ENCODE measurements at places on chromosomes 1 and 21.

- DNase-seq, result no peak
Measured at GRCh38 chr1:90114521-90115141, 119.7 kb downstream of the ZNF326 start.

GRCh38 chr1:109306832-109307273 is at the start of gene MYBPHL:
Gene MYBPHL (minus strand): TSS chr1:109307011. CDS start chr1:109306991, 20 bp downstream.
- no peak for DNase-seq

DNA sequence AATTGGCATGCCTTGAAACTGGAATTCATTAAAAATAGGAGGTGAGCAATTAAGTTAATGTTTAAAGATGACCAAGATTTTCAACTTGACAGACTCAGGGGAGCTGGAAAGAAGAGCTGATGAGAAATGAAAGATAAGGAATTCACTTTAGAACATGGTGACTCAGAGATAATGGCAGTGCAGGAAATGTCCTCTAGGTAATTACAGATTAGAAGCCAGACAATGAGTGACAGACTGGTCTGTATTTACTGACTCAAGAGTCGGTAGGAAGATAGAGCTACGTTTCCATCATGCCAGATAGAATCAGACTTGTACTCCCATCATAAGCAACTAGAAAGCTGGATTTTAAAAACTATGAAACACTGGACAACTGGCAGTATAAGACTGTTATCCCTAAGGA is 151.6 kb downstream of the AJAP1 start:
- no peak for DNase-seq

GRCh38 chr1:59976194-59977074 is 49.9 kb upstream of the CYP2J2 start:
- peak; percentile 28 for DNase-seq

- no peak for DNase-seq
Measured at GRCh38 chr1:26328597-26328996, 10.8 kb downstream of the CD52 start.

GRCh38 chr1:119394085-119394484 is 20.9 kb upstream of the HSD3B2 start:
- no peak for DNase-seq

DNA sequence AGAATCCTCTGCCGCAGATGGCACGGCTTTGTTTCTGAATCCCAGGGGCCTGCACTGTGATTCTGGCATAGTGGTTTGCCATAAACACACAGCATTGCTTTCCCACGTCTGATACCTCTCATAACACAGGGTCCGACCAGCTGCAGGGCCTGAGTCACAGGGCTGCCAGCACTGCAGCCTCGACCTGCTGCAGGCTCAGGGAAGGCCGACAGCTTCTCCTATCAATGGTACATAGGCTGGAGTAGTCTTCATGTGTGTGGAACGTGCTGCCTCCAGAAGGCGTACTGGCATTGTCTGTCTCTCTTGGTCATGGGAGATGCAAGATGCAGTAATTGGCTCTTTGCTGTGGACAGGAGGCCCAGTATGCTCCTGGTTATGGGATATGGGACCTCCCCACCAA is 53.5 kb upstream of the PDE9A start:
- no peak for DNase-seq

GRCh38 chr1:51877434-51878307 is 856 bp downstream of the NRDC start:
- peak; percentile 2 for DNase-seq

GRCh38 chr1:205226868-205227583 is 720 bp upstream of the TMCC2 start:
- DNase-seq, result no peak

DNA sequence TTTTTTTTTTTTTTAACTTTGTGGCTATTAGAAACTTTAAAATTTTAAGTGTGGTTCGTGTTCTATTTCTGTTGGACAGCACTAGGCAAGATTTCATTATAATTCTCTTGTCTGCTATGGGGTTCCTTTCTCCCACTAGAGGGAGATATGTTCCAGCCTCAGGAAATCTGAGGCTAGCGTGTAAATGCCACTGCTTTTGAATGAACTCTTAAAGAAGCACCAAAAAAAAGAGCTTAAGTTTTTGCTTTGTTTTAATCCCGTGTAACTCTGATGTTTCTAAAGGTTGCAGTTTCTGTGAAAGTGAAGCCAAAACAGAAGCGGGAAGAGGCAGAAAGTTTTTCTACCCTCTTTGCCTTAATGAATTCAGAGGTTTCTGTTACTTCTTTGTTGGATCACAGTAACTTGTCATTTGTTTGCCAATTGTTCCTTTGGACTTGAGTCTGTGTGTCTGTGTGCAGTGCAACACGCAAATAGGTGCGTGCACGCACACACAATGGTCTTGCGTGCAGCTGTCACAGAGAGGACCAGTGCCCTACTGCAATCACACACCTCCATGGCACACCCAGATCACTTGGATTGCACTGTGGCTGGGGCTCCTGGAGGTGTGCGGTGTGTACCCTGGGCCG is 32.3 kb downstream of the HHAT start:
- no peak for DNase-seq

GRCh38 chr1:170221031-170221430 is 75.3 kb downstream of the NTMT2 start:
- DNase-seq, result no peak

DNA sequence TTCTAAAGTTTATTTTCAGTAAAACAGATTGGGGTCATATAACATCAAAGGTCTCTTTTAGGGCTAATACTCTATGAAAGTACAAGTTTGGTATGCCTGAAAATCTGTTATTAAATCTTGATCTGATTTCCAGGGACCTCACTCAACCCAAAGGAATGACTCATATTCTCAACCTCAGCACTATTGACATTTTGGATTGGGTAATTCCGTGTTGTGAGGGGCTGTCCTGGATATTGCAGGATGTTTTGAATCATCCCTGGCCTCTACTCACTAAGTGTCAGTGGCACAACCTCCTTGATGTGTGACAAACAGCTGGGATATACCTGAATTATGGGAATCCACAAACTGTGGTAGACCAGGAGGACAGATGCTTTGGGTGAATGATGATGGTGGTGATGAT is 51.5 kb upstream of the CYP2J2 start:
- no peak for DNase-seq

DNA sequence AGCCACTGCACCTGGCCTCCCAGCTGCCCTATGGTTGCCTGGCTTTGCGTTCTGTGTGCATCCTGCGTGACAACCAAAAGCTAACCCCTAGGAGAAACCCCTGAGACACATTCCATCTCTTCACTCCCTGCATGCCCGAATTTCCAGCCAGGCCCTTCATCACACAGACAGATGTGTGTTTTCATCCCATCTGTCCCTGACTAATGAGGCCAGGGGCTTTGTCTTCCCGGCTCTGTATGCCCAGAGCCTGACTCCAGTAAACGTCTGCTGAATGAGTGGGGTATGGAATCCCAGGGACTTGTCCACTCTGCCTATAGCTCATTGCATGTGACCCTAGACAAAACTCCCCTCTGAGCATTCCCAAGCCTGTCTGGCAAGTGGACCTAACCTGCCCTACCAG is 9.6 kb downstream of the ESPN start:
- no peak for DNase-seq

DNA sequence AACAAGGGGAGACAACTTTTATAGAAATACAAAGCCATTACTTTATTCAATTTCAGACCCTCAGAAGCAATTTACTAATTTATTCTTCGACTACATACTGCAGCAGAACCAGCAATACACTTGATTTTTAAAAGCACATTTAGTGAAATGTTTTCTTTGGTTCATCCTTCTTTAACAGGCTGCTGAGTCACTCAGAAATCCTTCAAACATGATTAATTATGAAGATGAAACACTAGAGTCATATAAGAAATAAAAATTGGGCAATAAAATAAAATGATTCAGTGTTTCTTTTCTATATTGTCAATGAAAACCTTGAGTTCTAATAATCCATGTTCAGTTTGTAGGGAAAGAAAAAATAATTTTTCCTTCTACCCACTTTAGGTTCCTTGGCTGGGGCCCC is 47.0 kb downstream of the CHML start:
- no peak for DNase-seq

- no peak for DNase-seq
Measured at GRCh38 chr1:52739699-52740467, 13.6 kb downstream of the ZYG11B start.

GRCh38 chr1:41344708-41345159 is 16.5 kb upstream of the FOXO6 start:
- no peak for DNase-seq

- no peak for DNase-seq
Measured at GRCh38 chr1:89041119-89041641, 18.5 kb upstream of the GBP3 start.

GRCh38 chr1:81731989-81732388 is 68.7 kb upstream of the ADGRL2 start:
- DNase-seq, result no peak

GRCh38 chr1:41360786-41361494 is at the start of gene FOXO6:
Gene FOXO6 (plus strand): TSS chr1:41361434.
- peak; percentile 94 for DNase-seq

DNA sequence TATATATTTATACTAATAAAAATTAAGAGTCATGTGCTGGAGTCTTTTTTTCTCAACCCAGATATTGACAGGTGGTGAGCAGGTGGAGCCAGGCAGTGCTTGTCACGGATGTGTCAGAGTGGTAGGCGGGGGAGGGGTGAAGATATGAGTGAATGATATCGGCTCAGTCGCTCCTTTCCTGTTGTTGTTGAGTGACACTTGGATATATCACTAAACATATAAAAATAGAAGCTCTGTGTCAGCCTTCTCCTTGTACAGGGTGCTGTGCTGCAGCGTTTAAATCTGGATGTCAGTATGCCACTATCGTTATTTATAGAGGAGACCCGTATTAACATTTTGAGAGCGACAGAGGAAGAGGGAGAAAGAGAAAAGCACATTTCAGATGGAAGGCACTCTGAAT is 339.6 kb downstream of the NUF2 start:
- DNase-seq, result no peak

DNA sequence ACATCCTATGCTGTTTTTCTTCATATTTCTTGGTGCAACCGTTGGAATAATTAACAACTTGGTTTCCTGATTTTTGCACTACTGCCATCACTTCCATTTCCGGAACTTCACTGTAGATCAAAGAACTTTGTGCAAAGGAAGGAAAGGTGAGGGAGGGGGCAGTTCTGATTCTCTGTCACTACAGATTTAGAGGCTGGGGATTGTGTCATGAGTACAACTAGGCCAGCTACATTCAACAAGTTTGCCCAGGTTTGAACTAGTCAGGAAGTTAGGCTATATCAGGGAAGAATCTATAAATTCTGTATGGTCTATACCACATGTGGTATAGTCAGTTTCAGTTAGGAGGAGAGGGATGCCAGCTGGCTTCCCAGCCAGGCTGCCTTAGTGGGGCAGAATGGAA is 84.2 kb downstream of the RGL1 start:
- no peak for DNase-seq

GRCh38 chr1:2135441-2135841 is 59.1 kb downstream of the FAAP20 start:
- DNase-seq, result no peak

GRCh38 chr1:165988817-165989216 is 161.4 kb downstream of the UCK2 start:
- no peak for DNase-seq

DNA sequence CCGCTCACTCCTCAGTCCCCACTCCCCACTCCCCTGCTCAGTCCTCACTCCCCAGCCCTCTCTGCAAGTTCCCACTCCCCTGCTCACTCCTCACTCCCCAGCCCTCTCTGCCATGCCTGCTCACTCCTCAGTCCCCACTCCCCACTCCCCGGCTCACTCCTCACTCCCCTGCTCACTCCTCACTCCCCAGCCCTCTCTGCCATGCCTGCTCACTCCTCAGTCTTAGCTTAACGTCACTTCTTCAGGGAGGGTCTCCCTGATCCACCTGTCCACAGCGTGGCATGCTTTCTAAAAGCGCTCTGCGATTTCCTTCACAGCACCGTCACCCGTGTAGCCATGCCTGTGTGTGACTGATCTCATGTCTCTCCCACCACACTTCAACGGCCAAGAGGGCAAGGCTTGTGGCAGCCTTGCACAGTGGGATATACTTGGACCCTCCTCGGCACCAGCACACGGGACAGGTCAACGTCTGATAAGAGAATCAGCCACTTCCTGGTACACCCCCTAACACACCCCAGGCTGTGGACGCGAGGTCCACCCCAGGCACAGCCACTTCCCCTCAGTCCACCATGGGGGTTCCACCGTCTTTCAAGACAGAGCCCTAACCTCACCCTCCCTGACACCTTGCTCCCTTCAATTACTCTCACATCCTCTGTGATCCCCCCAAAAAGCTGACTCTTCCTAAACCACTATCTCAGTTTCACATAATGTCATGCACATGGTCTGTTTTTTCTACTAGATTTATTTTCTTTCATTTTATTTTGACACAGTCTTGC is 14.0 kb downstream of the PRDM15 start:
- no peak for DNase-seq

DNA sequence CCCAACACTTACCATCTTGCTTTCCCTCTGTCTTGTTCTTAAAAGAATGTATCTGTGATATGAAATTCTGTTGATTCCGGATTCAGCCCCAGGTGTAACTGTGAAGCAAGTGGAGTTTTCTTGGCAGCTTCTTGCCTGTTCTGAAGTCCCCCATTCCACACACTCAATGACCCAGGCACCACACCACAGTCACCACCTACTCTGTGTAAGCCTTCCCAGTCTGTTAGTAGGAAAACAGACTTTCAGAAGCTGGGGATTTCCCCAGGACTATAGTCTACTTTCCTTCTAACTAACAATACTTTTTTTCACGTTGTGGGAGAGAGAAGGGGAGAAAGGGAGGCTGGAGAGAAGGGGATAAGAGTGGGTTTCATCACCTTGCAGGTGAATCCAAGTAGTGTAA is 299.1 kb upstream of the PROX1 start:
- no peak for DNase-seq

GRCh38 chr1:151972542-151973248 is 21.0 kb downstream of the S100A10 start:
- DNase-seq, result no peak

- no peak for DNase-seq
Measured at GRCh38 chr1:43366179-43366578, 1.6 kb downstream of the ELOVL1 start.

DNA sequence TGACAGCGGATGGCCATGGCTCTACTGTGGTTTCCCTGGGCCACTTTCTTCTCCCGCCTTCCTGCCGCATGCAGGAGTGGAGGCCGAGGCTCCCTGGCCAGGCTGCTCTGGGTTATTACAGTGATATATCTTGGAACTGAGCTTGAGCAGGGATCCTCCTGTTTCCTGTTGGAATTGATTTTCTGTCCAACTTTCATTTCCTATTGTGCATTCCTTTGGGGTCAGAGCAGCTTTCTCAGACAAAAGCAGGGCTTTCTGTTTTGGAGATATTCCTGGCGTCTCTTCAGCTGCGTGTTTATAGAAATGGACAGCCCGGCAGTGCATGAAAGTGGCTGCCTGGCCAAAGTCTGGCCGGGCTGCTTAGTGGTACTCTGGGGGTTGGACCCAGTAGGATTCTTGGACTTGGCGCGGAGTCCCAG is 146.4 kb downstream of the KIF26B start:
- no peak for DNase-seq

- no peak for DNase-seq
Measured at GRCh38 chr1:15090373-15090772, 63.2 kb upstream of the TMEM51 start.

GRCh38 chr1:111275079-111275478 is 15.6 kb upstream of the CHIA start:
- no peak for DNase-seq

- no peak for DNase-seq
Measured at GRCh38 chr1:169298441-169298840, 69.2 kb downstream of the NME7 start.

- DNase-seq, result peak; percentile 58
Measured at GRCh38 chr1:36223381-36223995, 755 bp upstream of the THRAP3 start.

Measured in naive thymus-derived CD8-positive, alpha-beta T cell (primary cell).